ENCODE measurements at places on chromosomes 13 and 19. TPM values are rescaled to one million over a fixed set of nuclear protein-coding genes. Genes with fewer than 3 reads are reported as not detected.

- no peaks in the 10 kb centered on the region for H3K27me3 ChIP-seq
- no peak overlapping the region for H3K27ac ChIP-seq
- H3K36me3 ChIP-seq = no peaks in the 10 kb centered on the region
These were observed 256.0 kb downstream of the PCDH9 start for GRCh38 chr13:66974174-66974573.

The IRF2BP1 gene
- polyA plus RNA-seq = 8.2 TPM

DNA sequence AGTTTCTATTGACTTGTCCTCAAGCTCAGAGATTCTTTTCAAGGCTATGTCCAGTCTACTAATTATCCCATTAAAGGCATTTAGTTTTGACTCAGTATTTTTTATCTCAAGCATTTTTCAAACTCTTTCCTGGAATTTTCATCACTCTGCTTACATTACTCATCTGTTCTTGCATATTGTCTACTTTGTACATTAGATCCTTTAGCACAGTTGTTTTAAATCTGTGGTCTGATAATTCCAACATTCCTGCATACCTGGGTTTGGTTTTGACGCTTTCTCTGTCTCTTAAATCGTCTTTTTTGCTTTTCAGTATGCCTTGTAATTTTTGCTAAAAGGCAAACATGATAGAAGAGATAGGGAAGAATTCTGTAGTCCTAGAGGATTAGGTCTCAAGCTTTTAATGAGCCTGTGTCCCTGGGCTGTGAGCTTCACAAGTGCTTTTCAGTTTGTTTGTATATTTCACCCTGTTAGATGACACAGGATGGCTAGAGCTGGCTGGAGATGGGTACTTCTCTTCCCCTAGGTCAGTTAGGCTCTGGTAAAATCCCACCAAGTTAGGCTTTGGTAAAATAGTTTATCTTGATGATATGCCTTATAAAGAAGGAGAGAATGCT, 46.1 kb upstream of the GPC6 start:
- H3K4me1 ChIP-seq = no peaks in the 10 kb centered on the region
- DNase-seq = no peak
- no peak overlapping the region for H3K4me3 ChIP-seq
- no peaks in the 10 kb centered on the region for H3K27me3 ChIP-seq
- no peak overlapping the region for H3K27ac ChIP-seq

- H3K27ac ChIP-seq = no peak overlapping the region
- DNase-seq = no peak
- no peaks in the 10 kb centered on the region for H3K36me3 ChIP-seq
- H3K27me3 ChIP-seq = no peaks in the 10 kb centered on the region
- no peaks in the 10 kb centered on the region for H3K4me1 ChIP-seq
- H3K4me3 ChIP-seq = no peak overlapping the region
These were observed 246.6 kb downstream of the NHLRC3 start for GRCh38 chr13:39284801-39285388.

The GARRE1 gene
- 7.5 TPM for polyA plus RNA-seq

DNA sequence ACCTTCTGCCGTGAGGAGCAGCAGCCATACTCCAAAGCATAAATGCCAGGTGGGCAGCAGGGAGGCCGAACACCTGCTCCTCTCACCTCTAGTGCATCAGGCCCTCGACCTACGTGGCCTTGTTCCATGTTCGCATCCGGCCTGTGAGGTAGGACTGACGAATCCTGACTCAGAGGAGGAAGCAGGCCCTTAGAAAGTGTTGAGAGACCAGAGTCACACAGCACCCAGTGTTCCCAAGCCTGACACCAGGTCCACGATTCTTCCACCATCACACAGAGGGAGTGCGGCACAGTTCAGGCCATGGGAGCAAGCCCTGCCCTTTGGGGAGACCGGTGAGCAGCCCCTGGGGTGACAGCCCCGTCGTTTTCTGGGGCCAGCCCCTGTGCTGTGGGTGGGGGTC, 14.7 kb downstream of the ATP12A start:
- no peak for DNase-seq
- no peaks in the 10 kb centered on the region for H3K27me3 ChIP-seq
- H3K36me3 ChIP-seq = no peaks in the 10 kb centered on the region
- H3K4me3 ChIP-seq = no peak overlapping the region
- no peak overlapping the region for H3K27ac ChIP-seq
